ENCODE measurements at places on chromosomes 6 and 20.

- no peak for DNase-seq
Measured at GRCh38 chr6:51339728-51340127, 521.1 kb downstream of the TFAP2B start.

- no peak for DNase-seq
Measured at GRCh38 chr20:21715193-21715881, 9.9 kb downstream of the PAX1 start.

DNA sequence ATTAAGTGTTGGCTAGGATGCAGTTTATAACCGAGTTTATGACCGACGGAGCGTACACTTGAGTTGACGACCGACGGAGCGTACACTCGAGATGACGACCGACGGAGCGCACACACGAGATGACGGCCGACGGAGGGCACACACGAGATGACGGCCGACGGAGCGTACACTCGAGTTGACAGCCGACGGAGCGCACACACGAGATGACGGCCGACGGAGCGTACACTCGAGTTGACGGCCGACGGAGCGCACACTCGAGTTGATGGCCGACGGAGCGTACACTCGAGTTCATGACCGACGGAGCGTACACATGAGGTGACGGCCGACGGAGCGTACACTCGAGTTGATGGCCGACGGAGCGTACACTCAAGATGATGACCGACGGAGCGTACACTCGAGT lies 119.8 kb downstream of the HUS1B start:
- no peak for DNase-seq

DNA sequence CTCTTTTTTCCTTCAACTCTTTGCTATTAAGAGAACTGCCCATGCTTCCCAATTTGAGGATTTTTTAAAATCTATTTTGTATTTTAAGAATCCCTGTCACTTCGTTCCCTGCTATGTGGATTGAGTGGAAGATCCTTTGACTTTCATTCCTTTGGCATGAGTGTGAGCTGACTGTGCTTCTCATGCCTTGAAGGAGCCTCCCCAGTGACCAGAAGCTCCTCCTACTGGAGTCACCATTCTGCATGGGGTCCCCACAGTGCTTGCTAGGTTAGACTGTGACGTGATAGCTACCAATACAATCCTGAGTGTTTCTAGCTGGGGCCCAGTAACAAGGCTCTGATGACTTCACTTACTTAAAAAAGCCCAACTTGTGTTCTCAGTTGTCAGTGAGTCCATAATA lies 104.4 kb upstream of the LAMP5 start:
- no peak for DNase-seq

- no peak for DNase-seq
Measured at GRCh38 chr6:154614641-154615040, 104.2 kb upstream of the CNKSR3 start.

GRCh38 chr6:140183881-140184280 lies 809.4 kb upstream of the CITED2 start:
- DNase-seq: no peak

DNA sequence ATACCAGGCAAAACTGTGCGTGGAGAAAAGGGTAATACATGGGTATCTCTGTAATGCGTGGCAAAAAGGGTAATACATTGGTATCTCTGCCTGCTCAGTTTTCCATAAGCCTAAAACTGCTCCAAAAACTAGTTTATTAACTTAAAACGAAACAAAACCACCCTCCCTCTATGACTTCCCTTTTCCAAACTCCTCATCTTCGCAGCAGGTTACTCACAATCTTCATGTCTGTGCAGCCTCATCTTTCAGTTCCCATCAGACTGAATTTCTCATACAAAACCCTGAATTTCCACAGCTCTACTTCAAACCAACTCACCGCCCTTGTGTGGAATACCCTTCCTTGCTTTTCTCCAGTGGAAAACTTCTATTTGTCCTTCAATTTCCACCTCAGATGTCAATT lies 199.4 kb downstream of the PHACTR1 start:
- DNase-seq: no peak

- DNase-seq: no peak
Measured at GRCh38 chr6:134261766-134262165, 56.1 kb downstream of the SGK1 start.

DNA sequence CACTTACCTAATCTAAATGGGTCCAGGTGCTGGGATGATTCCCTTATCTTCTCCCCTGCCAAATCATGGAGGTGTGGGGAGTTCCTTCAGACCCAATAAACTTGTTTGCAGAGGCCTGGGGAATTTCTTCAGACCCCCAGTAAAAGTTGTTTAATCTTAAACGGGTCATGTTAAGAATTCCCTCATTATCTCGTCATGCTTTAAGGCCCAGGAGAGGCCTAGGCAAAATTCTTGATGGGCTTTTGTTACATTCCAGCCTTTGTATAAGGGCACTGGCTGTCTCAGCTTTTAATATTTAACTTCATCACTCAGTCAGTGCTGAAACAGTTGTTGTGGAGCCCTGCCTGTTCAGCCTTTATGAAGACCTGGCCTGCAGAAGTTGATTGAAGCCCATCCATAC lies 11.0 kb upstream of the SLC35B3 start:
- DNase-seq: no peak

DNA sequence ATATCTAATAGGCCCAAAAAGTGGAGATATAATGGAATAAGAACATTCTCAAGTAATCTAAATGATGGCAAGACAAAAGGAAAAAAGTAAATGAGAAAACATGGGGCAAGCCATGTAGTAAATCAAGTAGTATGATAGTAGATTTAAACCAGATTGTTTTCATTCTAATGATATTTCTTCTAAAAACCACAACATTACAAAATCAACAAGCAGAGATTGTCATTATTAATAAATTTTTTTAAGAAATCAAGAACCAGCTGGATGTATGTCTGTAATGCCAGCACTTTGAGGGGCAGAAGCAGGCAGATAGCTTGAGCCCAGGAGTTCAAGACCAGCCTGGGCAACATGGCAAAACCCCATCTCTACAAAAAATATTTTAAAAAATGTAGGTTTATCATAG lies 155.0 kb downstream of the RNGTT start:
- no peak for DNase-seq

GRCh38 chr6:12013307-12013719 lies 1.2 kb downstream of the HIVEP1 start:
- no peak for DNase-seq

GRCh38 chr6:42819803-42820511 lies 38.1 kb downstream of the BICRAL start:
- no peak for DNase-seq

DNA sequence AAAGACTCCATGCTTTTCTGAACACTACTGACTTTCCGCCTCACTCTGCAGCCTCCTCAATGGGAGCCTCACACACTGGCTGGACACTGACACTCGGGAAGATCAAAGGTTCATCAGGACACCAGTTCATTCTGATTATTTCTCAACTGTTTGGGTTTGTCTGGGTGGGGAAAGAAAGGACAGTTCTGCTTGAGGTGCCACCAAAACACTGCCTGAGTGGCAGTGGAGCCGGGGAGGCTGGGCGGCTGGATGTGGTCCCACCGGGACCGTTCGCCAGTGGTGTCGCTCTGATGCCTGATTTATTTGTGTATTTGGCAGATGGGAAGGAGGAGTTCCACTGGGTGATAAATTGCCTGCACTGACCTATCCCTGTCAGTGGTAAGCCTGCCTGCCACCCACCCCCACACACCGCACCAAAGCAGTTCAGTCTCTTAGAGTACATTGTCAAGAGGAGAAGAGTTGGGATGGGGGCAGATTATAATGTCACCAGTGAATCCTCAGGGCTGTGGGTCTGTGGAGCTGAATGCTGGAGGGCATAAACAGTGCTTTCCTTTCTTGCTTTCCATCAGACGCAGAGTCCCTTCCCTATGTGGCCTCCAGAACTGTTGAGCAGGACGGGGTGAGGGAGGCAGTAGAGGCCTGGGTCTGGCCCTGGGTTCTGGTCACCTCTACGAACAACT lies 49.8 kb downstream of the EDN1 start:
- no peak for DNase-seq

DNA sequence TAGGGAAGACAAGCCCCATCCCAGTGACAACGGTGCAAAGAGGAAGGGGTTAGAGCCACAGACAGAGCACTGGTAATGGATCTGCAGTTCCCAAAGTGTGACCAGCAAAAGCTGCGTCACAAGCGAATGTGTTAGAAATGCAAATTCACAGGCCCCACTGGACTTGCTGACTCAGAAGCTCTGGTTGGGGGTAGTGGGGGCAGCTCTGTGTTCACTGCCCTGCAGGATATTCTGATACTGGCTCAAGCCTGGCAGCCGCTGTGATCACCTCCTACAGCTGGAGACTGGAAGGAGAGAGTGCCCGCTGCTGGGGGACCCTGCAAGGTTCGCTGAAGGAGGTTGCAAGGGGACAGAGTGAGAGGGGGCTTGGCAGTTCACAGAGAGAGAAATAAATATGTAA lies 179.7 kb upstream of the CDH4 start:
- DNase-seq: no peak

- no peak for DNase-seq
Measured at GRCh38 chr20:57462781-57463180, 62.2 kb downstream of the CTCFL start.

- no peak for DNase-seq
Measured at GRCh38 chr6:14763616-14764015, 482.3 kb upstream of the JARID2 start.

DNA sequence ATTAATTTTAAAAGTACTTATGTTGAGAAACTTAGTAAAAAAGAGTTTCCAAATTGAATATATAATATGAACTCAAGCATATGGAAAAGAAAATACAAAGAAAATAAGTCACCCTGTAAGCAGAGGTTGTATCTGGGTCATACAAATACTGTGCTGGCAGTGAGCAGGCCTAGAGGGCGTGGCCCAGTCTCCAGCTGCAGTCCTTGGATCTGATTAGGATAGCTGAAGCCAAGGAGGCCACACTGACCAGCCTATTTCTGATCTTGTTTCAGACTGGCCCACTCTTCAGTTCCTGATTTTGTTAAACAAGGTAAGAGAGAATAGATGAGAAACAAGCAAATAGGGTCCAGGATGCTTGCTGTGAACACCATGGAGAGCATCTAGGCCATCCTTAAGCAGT lies 228.8 kb downstream of the EPM2A start:
- no peak for DNase-seq

DNA sequence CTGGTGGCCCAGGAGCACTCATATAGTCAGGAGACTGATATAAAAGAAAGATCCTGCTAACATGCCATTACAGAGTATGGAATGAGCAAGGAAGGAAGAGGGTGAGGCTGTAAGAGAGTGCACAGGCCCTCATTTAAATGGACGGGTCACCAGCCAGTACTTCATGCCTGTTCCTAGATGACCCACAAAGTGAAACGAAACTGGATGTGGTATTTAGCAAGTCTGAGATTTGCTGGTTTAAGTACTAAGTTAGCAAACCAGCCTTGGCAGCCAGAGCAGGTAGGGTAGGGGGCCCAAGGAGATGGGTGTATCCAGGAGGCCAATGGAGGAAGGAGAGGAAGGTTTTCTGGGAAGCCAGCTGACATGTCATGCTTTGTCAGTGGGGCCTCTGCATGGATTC lies 15.9 kb downstream of the NT5E start:
- no peak for DNase-seq

GRCh38 chr6:106692112-106692818 lies 62.9 kb downstream of the QRSL1 start:
- no peak for DNase-seq

GRCh38 chr20:664576-664975 lies 11.0 kb downstream of the SCRT2 start:
- no peak for DNase-seq

GRCh38 chr6:163571730-163572129 lies 157.2 kb downstream of the QKI start:
- no peak for DNase-seq

DNA sequence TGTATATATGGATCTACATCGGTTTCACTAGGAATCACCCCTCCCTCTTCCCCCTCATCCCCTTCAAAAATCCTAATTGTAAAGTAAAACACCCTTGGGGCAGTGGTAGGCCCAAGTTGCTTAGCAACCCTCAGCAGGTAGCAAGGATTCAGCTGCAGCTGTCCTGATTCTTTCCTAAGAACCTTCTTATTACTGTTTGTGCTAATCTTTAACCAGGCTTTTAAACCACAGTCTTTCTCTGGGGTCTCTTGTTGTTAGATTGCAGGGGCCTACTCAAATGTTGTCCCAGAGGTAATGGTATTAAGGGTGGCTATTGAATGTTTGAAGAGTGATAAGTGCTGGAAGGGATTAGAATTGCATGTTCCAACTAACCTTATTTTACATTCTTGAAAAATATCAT lies 46.4 kb downstream of the PRL start:
- no peak for DNase-seq

GRCh38 chr20:50292591-50293283 lies 102.1 kb downstream of the CEBPB start:
- peak; percentile 98 for DNase-seq

- DNase-seq: peak; percentile 85
Measured at GRCh38 chr20:57514273-57514751, 10.6 kb downstream of the CTCFL start.

- no peak for DNase-seq
Measured at GRCh38 chr20:46784436-46785127, 75.1 kb downstream of the SLC2A10 start.

All from erythroblast (primary cell).